ENCODE measurements at places on chromosomes 1 and 21.

DNA sequence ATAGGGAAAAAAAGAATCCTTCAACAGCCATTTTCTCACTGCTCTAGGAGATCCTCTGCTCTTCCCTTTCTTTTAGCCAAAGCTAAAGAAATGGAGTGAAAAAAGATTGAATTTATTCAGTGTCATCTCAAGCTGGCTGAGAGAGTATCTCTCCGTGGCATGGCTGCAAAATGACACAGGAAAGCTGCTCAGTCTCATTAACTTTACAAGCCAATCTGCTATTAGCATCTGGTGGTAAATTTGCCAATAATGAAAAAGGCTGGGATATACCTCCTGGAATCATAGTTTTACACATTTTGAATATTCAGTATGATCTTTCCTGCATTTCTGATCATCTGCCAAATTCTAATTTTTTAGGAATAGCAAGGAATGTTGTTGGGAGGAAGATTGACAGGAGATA lies 176.8 kb upstream of the CHRM3 start:
- DNase-seq, result no peak

DNA sequence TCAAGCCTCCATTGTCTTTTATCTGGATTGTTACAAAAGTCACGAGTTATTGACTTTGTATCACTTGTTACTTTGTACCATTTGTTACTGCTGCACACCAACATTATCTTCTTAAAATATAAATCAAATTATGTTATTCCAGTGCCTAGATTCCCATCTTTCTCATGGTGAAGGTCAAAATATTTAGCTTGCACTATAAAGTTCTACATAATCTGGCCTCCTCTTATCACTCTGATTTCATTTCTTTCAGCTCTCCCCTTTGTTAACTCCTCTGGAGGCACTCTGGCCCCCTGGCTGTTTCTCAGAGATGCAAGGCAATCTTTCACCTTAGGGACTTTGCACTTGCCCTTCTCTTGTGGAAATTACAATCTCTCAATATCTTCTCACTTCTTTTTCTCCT lies 143.8 kb downstream of the OLFM3 start:
- no peak for DNase-seq

GRCh38 chr1:58618303-58618702 lies 41.3 kb upstream of the TACSTD2 start:
- DNase-seq, result no peak

DNA sequence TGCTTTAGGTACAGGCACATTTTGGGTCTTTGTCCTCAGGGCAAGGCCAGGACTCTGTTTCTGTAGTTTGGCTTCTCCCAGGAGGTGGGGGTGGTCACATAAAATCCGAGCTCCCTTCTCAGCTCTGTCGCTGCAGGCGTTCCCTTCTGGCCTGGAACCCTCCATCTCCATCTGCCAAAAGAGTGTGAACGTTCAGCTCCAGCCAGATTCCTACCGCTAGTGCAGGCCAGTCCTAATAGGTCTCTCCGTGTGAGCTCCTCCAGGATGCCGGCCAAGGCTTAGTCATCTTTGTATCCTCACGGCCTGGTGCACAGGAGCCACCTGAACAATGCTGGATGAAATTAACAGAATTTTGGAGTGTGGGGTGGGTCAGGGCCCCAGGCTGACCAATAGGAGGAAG lies 19.9 kb upstream of the KCNA10 start:
- DNase-seq, result no peak

DNA sequence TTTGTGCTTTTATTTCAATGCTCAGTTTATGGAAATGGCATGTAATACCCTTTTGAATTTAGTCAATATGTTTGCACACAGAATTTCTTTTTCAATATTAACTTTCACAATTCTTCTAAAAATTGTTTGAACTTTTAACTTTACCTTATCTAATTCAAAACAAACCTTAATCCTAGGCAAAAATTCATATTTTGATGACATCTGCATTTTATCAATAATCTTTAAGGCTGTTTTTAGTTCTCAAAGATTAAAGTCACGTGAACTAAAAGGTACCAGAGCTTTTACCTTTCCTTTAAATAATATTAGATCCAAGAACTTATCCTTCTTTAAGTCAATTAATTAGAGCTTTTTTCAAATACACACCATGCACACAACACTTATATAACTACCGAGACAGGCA lies 218.9 kb upstream of the NCAM2 start:
- DNase-seq, result no peak

All from SHP77 (cell line).